ENCODE measurements at places on chromosomes 1 and 21.
A peak's percentile ranks its signal among the peaks of the same experiment; 100 is the strongest.

GRCh38 chr1:159877695-159878444 is 15.4 kb upstream of the VSIG8 start:
- DNase-seq, result no peak

GRCh38 chr1:220272841-220273090 is 513 bp upstream of the RAB3GAP2 start:
- DNase-seq, result no peak

DNA sequence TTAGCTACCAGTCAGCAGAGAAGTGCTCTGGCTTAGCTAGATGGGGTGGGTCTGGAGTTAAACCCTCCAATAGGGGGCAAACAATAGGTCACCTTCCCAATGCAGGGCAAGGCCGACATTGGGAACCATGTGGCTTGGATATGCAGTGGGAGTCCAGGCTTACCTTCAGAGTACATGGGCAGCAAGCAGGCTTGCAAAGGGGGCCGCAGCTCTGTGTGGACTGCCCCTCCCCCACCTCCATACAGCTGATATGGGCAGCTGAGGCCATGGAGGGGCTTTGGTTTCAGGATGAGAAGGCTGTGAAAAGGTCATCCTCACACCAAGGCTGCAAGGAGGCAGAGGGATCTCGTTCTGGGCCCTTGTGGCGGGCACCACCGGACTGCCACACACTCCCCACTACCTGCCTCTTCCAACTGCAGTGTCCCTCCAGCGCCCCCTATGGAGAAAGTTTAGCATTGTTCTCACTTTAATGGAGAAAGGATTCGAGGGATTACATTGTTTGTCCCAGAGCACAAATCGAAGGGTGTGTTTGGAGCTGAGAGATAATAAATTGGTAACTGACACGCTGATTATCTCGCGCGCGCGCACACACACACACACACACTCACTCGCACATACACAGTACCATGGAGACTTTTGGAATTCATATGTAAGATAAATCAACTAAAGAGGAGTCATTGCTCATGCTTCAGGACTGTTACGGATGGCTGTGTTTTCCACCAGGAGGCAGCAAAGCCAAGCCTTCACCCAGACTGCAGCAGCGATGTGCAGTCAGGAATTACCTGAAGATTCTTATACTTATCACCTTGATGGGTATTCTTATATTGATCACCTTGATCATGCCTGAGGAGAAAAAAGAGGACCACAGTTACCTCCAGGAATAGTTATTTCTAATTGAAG is 7.0 kb upstream of the SMCP start:
- peak; percentile 57 for DNase-seq

- DNase-seq, result no peak
Measured at GRCh38 chr21:39029086-39029755, 154.0 kb downstream of the PSMG1 start.

- no peak for DNase-seq
Measured at GRCh38 chr1:94858276-94858675, 38.1 kb downstream of the SLC44A3 start.

- DNase-seq, result no peak
Measured at GRCh38 chr1:171172471-171172870, 12.6 kb upstream of the FMO2 start.

GRCh38 chr1:221405146-221405545 is 336.7 kb downstream of the DUSP10 start:
- no peak for DNase-seq

- DNase-seq, result no peak
Measured at GRCh38 chr1:18924221-18924691, 21.9 kb upstream of the ALDH4A1 start.

GRCh38 chr1:207462535-207462934 is 8.4 kb downstream of the CR2 start:
- DNase-seq, result no peak

- DNase-seq, result no peak
Measured at GRCh38 chr1:246680190-246680589, 44.0 kb upstream of the SCCPDH start.

- no peak for DNase-seq
Measured at GRCh38 chr21:19049567-19049966, 646.0 kb upstream of the TMPRSS15 start.

DNA sequence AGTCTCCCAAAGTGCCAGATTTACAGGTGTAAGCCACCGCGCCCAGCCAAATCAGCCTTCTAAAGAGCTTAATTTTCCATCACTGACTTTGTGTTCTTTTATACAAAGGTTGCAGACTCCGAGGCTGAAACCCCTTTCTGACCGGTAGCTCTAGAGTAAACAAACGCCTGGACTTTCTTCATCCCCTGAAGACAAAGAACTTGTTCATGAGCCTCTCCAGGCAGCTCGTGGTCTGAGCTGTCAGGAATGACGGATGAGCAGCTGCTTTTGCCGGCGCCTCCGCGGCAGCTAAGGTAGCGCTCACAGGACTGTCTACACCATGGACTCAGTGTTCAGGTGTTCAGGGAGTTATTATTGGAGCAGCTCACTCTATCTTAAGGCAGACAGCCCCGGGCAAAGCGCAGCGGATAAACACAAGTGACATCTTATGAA is 128.5 kb upstream of the ERRFI1 start:
- no peak for DNase-seq

GRCh38 chr1:184074383-184074782 is 22.9 kb downstream of the TSEN15 start:
- DNase-seq, result no peak

GRCh38 chr1:27634177-27634984 is 604 bp downstream of the FGR start:
- peak; percentile 73 for DNase-seq

- no peak for DNase-seq
Measured at GRCh38 chr1:10716840-10717239, 79.6 kb downstream of the CASZ1 start.

DNA sequence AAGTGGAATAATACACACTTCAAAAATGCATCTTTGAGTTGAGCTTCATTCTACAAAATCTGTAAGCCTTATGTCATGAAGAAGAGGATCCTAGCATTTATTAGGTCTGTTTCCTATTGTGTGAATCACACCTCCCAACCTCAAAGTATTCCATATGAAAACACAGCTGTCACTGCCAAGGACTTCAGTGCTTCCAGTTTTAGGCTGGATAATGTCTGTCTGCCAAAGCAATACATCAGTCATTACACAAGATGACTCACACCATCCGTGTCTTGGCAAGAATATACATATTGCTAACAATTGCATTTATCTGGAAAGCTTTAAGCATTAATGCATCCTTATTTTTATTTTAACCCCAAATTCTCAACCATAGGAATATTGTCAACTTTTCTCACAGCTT is 125.7 kb upstream of the TMPRSS15 start:
- no peak for DNase-seq

- no peak for DNase-seq
Measured at GRCh38 chr1:243354511-243355153, 98.8 kb downstream of the SDCCAG8 start.

- DNase-seq, result no peak
Measured at GRCh38 chr1:194477908-194478307, 1291.5 kb upstream of the B3GALT2 start.

- DNase-seq, result no peak
Measured at GRCh38 chr1:224064150-224064549, 49.8 kb upstream of the FBXO28 start.

DNA sequence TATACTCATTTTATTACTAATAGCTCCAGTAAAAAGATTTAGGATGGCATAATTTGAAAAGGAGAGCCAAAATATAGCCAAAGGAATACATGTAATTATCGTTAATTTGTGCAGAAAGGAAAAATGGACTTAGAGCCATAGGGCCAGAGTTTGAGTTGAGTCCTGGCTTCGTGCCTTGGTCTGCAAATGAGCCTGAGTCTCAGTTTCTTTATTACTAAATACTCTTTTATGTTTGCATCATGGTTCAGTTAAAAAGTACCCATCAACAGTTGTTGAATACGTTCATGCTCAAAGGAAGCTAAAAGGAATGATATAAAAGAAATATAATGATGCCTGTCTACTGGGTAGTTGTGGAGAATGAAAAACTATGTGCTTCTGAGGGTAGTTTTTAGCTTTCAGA is 155.7 kb upstream of the FAM78B start:
- no peak for DNase-seq

- DNase-seq, result no peak
Measured at GRCh38 chr1:224783006-224783651, 146.3 kb upstream of the DNAH14 start.

- no peak for DNase-seq
Measured at GRCh38 chr1:215603319-215603718, 36.2 kb downstream of the KCTD3 start.

DNA sequence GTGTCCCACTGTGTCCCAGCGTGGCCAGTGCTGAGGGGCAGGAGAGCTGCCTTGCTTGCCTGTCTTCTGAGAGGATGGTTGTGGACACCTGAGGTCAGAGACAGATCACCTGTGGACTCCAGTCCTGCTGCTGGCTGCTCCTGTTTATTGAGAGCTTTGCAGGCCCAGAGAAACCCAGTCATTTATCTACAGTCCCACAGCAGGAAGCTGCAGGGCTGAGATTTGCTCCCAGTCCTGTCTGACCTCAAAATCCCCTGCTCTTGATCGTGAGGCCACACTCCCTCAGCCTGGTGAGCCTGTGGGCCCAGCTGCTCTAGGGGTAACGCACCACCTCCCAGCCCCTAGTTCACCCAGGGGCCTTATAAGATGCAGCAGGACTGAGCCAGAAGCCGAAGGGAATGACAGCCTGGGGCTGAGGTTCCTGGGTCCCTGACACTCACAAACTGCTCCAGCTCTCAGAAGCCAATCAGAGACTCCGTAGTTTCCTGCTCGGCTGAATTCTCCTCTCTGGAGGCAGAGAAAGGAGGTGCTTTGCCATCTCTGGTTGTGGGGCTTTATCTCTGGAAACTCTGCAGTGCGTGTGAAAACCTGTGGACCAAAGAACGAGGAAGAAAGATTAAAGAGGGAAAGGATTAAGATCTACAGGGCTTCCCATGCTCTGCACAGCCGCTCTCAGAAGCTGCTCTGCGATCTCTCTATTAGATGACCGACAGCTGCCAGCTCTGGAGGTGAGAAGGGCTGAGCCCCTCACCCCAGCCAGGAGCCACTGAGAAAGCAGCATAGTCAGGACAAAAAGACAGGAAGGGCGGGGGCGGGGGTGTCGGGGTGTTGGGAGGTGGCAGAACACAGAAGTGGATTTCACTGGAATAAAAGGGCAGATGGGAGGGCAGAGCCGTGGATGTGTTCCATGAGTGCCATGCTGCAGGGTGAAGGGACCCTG is 39.1 kb downstream of the UBIAD1 start:
- DNase-seq, result no peak

- DNase-seq, result no peak
Measured at GRCh38 chr1:234586892-234587485, 23.0 kb downstream of the IRF2BP2 start.

DNA sequence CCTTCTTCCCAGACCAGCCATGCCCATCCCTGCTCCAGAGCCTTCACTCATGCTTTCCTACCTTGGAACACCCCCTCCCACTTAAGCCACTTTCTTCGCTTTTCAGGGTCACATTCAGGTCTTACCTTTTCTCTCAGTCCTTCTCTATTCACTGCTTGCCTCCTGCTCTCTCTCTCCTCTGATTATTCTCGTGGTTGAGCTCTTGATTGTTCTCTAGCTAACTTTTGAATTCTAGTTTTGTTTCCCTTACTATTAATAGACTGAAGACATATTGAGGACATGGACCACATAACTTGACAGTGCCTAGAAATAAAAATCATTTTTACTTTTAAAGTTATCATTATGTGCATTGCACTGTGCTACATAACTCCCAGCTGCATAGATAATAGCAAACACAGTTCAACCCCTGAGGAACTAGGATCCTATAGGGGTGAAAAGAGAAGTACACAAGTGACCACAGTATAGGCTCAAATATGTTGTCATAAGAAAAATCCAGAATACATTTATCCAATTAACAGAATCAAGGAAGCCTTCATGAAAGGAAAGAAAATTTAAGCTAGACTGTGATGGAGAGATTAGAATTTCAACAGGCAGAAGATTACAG is 21.5 kb downstream of the INSL5 start:
- no peak for DNase-seq

- no peak for DNase-seq
Measured at GRCh38 chr1:197787056-197787455, 11.8 kb upstream of the DENND1B start.

DNA sequence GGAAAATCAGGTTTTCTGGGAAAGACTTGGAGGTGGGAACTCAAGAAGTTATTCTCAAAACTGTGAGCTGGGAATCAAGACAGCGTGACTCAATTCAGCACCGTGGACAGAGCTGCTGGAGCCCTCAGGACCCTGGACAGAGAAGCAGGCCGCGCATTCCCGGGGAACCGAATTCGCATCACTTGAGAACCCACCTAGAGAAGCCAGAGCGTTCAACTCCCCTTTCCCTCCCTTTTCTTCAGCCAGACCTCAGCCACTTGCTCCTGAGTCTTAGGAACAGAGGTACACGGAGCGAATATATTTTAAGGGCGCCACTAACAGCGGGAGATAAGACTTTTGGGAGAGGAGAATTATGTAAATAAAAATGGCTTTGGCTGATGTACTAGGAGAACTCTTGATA is 2.0 kb upstream of the LIN28A start:
- peak; percentile 89 for DNase-seq

DNA sequence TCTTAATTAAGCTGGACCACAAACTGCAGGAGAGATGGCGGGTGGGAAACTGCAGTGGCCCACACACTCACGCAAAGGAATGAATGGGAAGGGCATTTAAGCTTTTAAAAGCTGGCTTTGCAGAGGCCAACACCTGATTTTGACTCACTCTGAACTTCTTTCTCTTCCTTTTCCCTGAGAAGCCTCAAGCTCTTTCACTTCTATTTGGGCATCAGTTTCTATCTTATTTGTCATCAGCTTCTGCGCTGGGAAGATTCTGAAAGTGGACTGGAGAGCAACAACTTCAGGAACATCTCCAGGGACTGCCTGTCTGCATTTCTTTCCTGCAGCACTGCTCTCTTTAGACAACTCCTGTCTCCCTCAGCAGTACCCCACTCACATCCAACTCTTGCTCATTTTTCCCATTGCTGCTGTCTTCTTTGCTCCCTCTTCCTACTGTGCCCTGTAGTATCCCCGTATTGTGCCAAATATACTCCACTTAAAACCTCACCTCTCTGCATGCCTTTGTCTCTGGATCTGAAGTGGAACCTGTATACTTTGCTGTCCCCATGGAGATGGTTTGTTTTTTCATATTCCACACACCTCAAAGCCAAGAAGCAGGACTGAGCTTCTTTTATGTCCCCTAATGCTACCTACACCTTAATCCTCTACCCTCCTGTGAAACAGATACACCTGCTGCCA is 143.3 kb upstream of the JUN start:
- DNase-seq, result no peak

- DNase-seq, result no peak
Measured at GRCh38 chr1:114453361-114453784, 57.6 kb downstream of the TRIM33 start.

GRCh38 chr1:212238552-212238951 is 46.7 kb upstream of the PPP2R5A start:
- DNase-seq, result no peak

- no peak for DNase-seq
Measured at GRCh38 chr1:94530373-94530878, 11.1 kb downstream of the F3 start.

GRCh38 chr1:197773856-197774255 is 1.4 kb downstream of the DENND1B start:
- DNase-seq, result no peak

Data from endothelial cell (in vitro differentiated cells).